A549 treated with Hydrocortisone at 1 μM for 4 hours (cell line): ENCODE measurements at places on chromosomes 16 and 17. TPM values are rescaled to one million over a fixed set of nuclear protein-coding genes. Genes with fewer than 3 reads are reported as not detected.

Gene CBFA2T3
- total RNA-seq: 0.31 to 0.85 TPM (median 0.77 TPM) in 5 replicates

Gene TMEM235
- not detected in 5 replicates for total RNA-seq

Gene STX4
- 56.8 to 66.1 TPM (median 64.4 TPM) in 5 replicates for total RNA-seq

Gene C16orf89
- not detected in 5 replicates for total RNA-seq

Gene SRL
- 0.03 to 0.08 TPM (median 0.06 TPM) in 5 replicates for total RNA-seq

Gene GRN
- 211 to 248 TPM (median 223 TPM) in 5 replicates for total RNA-seq

Gene MMP28
- 5.2 to 8.2 TPM (median 6.7 TPM) in 5 replicates for total RNA-seq

Gene ABCC3
- total RNA-seq: 112 to 143 TPM (median 131 TPM) in 5 replicates

Gene USP43
- total RNA-seq: 3.4 to 4.5 TPM (median 4.0 TPM) in 5 replicates
